ENCODE measurements at places on chromosomes 16 and 17.
A peak's percentile ranks its signal among the peaks of the same experiment; 100 is the strongest.

DNA sequence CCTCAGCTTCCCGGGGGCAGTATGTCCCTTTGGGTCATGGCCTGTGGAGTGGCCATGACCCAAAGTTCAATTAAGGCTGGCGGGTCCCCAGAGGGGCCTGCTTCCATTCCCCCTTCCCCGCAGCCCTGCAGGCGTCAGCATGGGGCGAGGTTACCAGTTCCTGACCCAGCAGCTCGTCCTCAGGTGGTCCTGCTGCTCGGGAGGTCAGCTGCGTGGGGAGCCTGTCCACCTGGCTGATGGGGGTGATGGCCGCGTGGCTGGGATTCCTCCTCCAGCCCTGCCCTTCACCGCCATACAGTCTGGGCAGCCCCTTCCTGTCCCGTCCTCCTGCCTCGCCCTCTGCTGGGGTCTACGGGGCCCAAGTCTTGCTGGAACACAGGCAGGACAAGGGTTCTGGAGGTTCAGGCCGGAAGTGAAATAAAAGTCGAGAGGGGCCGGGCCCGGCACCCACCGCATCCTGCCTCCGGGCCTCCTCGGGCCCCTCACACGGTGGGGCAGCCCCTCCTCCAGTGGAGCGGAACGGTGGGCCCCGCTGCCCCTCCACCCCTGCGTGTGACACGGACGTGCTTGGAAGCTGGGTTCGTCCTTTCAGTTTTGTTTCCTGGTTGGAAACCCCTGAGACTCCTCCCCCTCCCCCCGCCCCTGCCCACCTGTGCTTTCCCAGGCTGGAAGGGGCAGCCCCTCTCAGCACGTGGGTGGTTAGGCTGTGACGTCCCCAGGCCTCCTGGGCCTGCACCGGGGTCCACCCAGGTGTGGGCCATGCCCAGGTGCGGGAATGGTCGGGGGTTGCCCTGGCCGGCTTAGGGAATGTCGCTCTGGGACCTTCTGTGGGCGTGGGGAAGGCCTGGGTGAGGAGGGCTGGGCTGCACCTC lies 6.8 kb downstream of the UBALD2 start:
- H3K27me3 ChIP-seq = no peaks in the 10 kb centered on the region
- no peak overlapping the region for H3K27ac ChIP-seq
- H3K36me3 ChIP-seq = peaks cover 8% of the 10 kb centered on the region
- DNase-seq = no peak
- H3K4me1 ChIP-seq = peaks cover 19% of the 10 kb centered on the region

DNA sequence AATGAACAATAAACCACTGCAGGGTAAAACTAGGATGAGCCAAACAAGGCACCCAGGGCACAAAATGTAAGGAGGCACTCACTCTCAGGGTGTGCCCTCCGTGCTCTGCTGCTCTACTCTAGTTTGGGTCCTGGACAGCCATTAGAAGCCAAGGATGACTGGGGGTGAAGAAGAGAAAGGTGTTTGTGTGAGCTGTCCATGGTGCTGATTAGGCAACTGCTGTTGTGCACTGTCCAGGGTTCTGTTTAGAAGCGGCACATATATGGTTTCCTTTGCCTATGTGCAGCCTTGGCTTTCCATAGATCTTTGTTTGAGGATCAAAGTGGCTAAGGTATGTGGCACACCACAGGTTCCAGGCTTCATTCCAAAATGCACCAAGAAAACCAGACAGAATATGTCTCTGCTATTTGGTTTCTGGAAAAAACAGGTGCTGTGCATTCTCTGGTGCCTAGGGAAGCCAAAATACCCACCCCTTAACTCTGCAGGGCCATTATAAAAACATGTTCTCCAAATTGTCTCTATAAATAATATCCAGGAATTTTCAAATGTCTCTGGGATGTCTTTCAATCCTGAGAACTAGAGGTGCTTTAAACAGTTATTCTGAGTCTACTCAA lies 123.5 kb downstream of the CBLN1 start:
- no peaks in the 10 kb centered on the region for H3K36me3 ChIP-seq
- no peaks in the 10 kb centered on the region for H3K27me3 ChIP-seq
- no peaks in the 10 kb centered on the region for H3K4me1 ChIP-seq
- no peak overlapping the region for H3K4me3 ChIP-seq
- DNase-seq = peak; percentile 82

DNA sequence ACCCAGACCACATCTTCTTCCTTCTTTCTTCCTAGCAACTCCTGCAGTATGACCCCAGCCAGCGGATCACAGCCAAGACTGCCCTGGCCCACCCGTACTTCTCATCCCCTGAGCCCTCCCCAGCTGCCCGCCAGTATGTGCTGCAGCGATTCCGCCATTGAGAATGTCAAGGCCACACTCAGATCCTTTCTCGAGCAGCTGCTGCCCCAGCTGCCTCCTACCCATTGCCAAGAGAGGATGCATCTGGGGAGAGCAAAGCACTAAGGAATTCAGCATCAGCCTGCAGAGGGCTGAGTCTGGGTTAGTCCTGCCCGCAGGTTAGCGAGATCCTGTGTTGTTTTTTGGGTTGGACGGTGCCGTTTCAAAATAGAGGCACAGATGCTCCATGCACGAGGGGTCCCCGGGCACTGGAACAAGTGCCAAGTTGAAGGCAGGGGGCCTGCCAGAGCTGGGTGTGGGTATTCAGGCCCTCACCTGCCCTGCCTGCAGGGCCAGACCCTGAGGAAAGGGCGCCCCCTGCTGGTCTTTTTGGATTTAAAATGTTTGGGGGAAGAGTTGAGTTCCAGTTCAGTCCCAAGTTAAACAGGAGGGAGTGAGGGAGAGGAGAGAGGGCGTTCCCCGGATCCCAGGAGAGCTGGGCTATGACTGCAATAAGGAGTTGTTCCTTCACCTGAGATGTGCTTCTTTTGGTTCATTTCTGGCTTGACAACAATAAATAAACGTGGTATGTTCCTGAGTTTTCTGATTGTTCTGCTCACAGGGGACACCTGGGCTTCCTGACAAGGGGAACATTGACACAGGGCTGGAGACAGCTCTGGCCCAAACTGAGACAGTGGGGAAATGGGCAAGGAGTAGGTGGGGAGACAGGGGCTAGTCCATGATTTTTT lies 4.9 kb downstream of the CDK3 start:
- H3K27ac ChIP-seq = no peak overlapping the region
- peaks cover 9% of the 10 kb centered on the region for H3K36me3 ChIP-seq
- DNase-seq = peak; percentile 67
- no peaks in the 10 kb centered on the region for H3K27me3 ChIP-seq
- no peaks in the 10 kb centered on the region for H3K4me1 ChIP-seq

- no peak for DNase-seq
- H3K27ac ChIP-seq = no peak overlapping the region
These were observed 2.8 kb upstream of the IL21R start for GRCh38 chr16:27398894-27399853.

- H3K36me3 ChIP-seq = no peaks in the 10 kb centered on the region
- no peak for DNase-seq
- no peaks in the 10 kb centered on the region for H3K4me1 ChIP-seq
- H3K27me3 ChIP-seq = no peaks in the 10 kb centered on the region
These were observed 486.5 kb upstream of the EEF2KMT start for GRCh38 chr16:5584109-5584508.

GRCh38 chr17:35587074-35587961 lies at the start of gene AP2B1:
TSS of gene AP2B1 (plus strand) at chr17:35587322. CDS start at chr17:35594031, 6,709 bp downstream.
- H3K27ac ChIP-seq = peak within 1 kb of the TSS; percentile 49
- DNase-seq = peak; percentile 98

GRCh38 chr17:50764734-50765149 lies 2.6 kb downstream of the ANKRD40CL start:
- no peak for DNase-seq
- no peaks in the 10 kb centered on the region for H3K27me3 ChIP-seq
- H3K36me3 ChIP-seq = no peaks in the 10 kb centered on the region
- no peak overlapping the region for H3K27ac ChIP-seq
- peaks cover 30% of the 10 kb centered on the region for H3K4me1 ChIP-seq

- H3K27me3 ChIP-seq = no peaks in the 10 kb centered on the region
- H3K36me3 ChIP-seq = no peaks in the 10 kb centered on the region
- no peak overlapping the region for H3K4me3 ChIP-seq
- H3K4me1 ChIP-seq = no peaks in the 10 kb centered on the region
These were observed 67.6 kb downstream of the CDH13 start for GRCh38 chr16:82694239-82694874.

DNA sequence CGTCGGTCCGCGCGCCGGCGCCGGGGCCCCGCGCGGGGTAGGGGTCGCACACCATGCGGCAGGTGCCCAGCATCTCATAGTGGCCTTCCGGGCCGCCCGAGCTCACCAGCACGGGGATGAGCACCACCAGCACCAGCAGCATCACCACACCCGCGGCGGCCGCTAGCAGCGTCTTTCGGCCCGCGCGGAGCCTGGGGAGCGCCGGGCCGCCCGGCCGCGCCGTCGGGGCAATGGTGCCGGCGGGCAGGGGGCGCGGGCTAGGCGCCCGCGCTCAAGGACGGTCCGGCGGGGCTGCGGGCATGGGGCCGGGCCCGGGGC lies 237 bp downstream of the C1QL1 start:
- H3K27ac ChIP-seq = no peak overlapping the region
- peak overlapping the region; percentile 36 for H3K4me3 ChIP-seq
- peaks cover 19% of the 10 kb centered on the region for H3K4me1 ChIP-seq

- H3K4me3 ChIP-seq = no peak overlapping the region
- peaks cover 4% of the 10 kb centered on the region for H3K36me3 ChIP-seq
- peaks cover 16% of the 10 kb centered on the region for H3K4me1 ChIP-seq
- no peak overlapping the region for H3K27ac ChIP-seq
- no peak for DNase-seq
These were observed 76.0 kb downstream of the ABCC1 start for GRCh38 chr16:16025214-16025968.

- peaks cover 2% of the 10 kb centered on the region for H3K4me1 ChIP-seq
- no peaks in the 10 kb centered on the region for H3K36me3 ChIP-seq
- no peaks in the 10 kb centered on the region for H3K27me3 ChIP-seq
- H3K4me3 ChIP-seq = no peak overlapping the region
- H3K27ac ChIP-seq = no peak overlapping the region
- no peak for DNase-seq
These were observed 87.2 kb downstream of the NOG start for GRCh38 chr17:56680676-56681075.

- DNase-seq = no peak
- no peak overlapping the region for H3K4me3 ChIP-seq
- no peak overlapping the region for H3K27ac ChIP-seq
- H3K27me3 ChIP-seq = no peaks in the 10 kb centered on the region
These were observed 210.4 kb upstream of the N4BP1 start for GRCh38 chr16:48820379-48820778.

DNA sequence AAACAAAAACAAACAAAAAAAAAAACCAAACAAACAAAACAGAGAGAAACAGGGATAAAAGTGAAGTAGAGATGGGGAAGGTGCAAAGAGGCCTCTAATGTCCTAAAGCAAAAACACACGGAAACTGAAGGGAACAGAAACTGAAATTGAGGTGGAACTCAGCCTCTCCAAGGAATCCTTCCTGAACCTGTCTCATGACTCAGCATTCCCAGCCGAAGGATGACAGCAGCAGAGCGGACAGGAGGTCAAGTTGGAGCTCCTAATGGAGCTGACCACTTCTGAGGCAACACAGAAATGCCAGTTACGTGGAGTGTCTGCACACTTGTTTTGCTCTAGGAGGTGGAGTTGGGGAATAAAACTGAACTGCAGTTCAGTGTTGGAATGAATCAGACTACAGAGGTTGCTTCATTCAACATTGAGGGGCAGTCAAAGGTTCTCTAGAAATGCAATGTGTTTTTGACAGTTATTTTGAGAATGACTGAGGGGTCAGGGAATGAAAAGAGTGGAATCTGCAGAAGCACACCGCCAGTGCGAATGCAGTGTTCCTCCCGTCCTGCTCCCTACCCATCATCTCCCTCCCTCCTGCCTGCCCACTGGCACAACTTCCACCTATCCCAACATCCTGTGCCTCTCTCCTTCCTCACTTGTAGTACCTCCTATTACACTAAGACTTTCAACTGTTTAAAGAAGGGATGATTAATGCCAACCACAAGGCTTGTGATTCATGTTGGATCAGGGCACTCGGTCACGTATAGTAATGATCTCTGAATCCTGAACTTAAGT lies 6.3 kb downstream of the UBE2O start:
- peaks cover 19% of the 10 kb centered on the region for H3K4me1 ChIP-seq
- DNase-seq = no peak
- peaks cover 2% of the 10 kb centered on the region for H3K36me3 ChIP-seq

DNA sequence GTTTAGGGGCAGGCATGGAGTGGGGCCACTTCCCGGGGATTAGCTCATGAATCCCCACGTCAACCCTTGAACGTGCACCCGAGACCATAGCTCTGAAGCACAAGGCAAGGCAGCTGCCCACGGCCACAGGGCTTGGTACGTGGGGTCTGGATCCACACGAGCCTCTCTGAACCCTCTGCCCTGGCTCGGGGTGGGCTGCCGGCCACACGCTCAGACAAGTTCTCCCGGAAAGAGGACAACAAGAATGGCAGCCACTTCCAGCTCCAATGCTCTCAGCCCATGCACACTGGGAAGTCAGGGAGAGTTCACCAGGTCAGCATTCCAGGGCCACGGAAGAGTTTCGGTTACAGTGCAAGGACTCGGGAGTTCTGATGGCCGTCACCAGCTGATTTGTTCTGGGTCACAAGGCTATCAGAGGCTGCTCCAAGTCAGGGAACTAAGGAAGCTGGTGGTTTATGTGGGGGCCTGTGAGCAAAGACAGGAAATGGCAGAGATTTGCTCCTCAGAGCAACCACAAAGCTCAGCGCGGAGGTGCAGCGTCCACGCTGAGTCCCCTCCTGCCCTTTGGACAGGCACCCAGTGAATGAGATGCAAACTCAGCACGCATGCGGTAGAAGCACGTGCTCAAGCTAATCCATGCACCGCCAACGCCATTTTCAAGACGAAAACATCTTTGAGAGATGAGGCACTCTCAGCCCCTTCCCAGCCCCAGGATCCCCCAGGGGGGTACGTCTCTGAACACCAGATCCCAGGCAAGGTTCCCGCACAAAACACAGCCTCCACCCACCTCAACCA lies 356.4 kb downstream of the FOXL1 start:
- no peaks in the 10 kb centered on the region for H3K4me1 ChIP-seq
- no peak overlapping the region for H3K27ac ChIP-seq
- H3K4me3 ChIP-seq = no peak overlapping the region
- H3K36me3 ChIP-seq = no peaks in the 10 kb centered on the region
- H3K27me3 ChIP-seq = no peaks in the 10 kb centered on the region
- DNase-seq = no peak

- H3K27me3 ChIP-seq = no peaks in the 10 kb centered on the region
- peaks cover 7% of the 10 kb centered on the region for H3K4me1 ChIP-seq
- no peak overlapping the region for H3K4me3 ChIP-seq
These were observed 32.2 kb downstream of the HS3ST3A1 start for GRCh38 chr17:13569398-13570123.

DNA sequence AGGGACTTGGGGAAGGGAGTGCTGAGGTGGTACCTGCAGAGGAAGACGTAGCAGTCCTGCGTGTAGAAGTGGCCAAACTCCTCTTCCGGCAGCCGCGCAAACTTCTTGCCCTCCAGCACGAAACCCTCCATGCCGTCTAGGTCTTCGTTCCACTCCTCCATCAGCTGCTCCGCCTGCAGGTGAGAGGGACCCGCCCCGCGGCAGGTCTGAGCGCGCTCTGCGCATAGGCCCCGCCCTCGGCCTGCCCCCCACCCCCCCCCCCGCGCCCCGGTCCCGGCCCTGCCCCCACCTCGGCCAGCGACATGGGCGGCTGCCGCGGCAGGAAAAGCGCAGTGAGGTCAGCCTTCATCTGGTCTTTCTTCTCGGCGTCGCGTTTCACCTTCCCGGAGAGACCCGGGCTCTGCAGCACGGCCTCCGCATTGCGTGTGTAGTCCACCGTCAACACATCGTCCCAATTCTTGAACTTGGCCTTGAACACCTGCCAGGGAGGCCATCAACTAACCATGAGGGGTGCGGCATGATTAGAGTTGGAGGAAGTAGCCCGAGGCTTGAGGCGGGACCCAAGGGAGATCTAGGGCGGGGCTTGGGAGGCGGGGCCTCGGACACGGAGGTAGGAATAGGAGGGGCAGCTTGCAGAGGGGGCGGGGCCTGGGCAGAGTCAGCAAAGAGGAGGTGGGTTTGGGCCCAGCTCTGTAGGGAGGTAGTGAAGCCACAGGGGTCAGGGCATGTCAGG lies 11.5 kb downstream of the FLII start:
- H3K4me1 ChIP-seq = peaks cover 9% of the 10 kb centered on the region
- no peak overlapping the region for H3K4me3 ChIP-seq
- no peaks in the 10 kb centered on the region for H3K27me3 ChIP-seq
- no peak for DNase-seq
